ENCODE measurements at places on chromosomes 16 and 17.

DNA sequence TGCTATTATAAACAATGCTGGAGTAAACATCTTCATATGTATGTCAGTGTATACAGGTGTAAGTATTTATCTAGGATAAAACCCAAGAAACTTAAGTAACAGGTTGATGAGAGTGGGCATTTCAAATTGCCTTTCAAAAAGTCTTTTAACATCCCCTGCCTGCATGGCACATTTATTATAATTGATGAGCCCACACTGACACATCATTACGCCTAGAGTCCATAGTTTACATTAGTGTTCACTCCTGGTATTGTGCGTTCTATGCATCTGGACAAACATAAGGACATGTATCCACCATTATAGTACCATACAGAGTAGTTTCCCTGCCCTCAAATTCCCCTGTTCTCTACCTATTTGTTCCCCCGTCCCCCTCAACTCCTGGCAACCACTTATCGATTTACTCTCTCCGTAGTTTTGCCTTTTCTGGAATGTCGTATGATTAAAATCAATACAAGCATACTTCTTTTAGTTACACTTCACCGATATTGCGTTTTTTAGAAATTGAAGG lies 53.7 kb downstream of the NACA2 start:
- DNase-seq: no peak

DNA sequence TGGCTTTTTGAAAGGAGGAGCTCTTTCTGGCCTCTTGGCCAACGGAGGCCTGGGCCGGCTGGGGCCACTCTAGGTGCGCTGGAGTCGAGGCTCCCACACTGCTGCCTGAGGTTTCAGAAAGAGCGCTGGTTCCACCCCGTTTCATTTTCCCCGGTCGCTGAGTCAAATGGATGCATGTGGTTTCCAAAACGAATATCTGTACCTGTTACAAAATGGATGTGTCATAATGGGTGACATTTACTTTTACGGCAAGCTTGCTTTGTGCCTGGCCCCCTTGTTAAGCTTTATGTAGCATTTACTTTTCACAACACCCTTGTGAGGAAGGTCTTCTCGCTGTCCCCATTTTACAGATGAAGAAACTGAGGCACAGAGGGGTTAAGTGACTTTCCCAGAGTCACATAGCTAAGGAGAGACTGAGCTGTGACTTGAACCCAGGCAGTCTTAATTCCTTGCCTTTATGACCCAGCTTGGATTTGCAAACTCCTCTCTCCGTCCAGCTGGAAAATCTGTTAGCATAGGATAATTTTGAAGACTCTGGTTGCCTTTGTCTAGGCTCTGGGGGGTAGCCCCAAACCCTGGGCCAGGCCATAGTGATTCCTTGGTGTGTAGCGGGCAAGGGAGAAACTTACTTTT lies 10.6 kb downstream of the KSR1 start:
- no peak for DNase-seq

DNA sequence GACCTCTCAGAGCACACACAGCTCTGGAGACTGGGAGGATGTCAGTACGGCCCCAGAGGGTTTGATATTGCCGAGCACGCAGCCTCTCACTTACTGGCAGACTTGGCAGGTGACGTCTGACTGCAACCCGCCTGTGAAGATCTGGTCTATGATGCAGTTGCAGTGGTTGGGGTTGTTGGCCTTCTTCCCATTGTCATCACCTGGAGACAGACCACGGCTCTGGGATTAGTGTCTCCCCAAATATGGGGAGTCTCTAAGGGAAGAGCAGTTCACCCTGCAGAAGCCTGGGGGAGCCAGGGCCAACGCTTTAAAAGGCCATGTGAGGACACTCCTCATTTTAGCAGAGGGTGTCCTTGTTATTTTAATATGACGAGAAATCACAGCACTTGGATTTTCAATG lies 30.1 kb downstream of the USP22 start:
- no peak for DNase-seq

- DNase-seq: peak; percentile 56
These were observed 12.3 kb upstream of the MEIOB start for GRCh38 chr16:1884155-1884760.

- DNase-seq: peak; percentile 6
These were observed 441.9 kb downstream of the CDH13 start for GRCh38 chr16:83068686-83069085.

DNA sequence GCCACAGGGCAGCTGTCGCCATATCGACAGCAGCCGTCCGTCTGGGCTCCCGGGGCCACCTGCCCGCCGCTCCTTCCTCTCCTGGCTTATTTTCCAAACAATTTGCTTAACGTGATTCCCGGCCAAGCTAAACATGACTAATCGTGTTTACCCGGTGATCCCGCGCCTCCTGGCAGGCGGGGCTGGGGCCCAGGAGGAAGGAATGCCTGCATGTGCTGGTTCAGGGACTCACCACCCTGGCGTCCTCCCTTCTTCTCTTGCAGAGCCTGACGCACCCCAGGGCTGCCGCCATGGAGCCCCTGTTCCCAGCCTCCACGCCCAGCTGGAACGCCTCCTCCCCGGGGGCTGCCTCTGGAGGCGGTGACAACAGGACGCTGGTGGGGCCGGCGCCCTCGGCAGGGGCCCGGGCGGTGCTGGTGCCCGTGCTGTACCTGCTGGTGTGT lies 6.1 kb downstream of the SSTR5 start:
- no peak for DNase-seq
